ENCODE measurements at places on chromosomes 2 and 18.

- no peak for DNase-seq
Measured at GRCh38 chr2:219368690-219369191, 19.0 kb downstream of the DNPEP start.

GRCh38 chr2:222878877-222879603 is 18.2 kb downstream of the ACSL3 start:
- DNase-seq, result no peak

- no peak for DNase-seq
Measured at GRCh38 chr18:71327441-71327840, 1038.6 kb downstream of the SOCS6 start.

DNA sequence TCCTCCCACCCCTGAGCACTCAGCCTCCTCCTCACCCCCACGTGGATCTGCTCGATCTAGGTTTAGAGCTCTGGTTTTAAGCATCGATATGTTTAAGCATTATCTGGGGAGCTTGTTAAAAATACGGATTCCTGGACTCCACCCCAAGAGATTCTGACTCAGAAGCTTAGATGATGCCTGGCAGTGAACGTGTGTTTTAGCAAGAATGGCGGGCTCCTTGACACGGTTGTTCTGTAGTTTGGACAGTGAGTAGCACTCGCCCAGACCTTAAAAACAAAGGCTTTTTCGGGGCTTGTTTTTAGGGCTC is 47.3 kb downstream of the LDLRAD4 start:
- DNase-seq, result no peak

GRCh38 chr18:28078849-28079248 is 98.1 kb downstream of the CDH2 start:
- no peak for DNase-seq

GRCh38 chr2:86441882-86442641 is 891 bp downstream of the KDM3A start:
- DNase-seq, result peak; percentile 37

DNA sequence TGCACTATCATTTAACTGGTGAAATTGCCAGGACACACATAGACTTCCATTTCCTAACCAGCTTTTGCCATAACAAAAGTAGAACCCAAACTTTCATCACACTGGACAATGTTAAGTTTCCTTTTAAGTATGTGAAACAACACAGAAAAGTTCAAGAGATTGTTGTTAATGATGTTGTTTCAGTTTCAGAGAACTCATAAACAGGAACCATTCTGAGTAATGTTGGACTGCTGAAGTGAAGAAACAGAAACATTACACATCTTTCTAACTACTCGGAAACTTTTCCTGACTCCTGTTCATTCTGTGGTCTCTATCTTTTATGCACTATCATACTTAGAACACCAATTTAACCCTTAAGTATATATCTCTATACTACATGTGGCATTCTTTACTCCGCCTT is 179.2 kb downstream of the RIT2 start:
- no peak for DNase-seq

DNA sequence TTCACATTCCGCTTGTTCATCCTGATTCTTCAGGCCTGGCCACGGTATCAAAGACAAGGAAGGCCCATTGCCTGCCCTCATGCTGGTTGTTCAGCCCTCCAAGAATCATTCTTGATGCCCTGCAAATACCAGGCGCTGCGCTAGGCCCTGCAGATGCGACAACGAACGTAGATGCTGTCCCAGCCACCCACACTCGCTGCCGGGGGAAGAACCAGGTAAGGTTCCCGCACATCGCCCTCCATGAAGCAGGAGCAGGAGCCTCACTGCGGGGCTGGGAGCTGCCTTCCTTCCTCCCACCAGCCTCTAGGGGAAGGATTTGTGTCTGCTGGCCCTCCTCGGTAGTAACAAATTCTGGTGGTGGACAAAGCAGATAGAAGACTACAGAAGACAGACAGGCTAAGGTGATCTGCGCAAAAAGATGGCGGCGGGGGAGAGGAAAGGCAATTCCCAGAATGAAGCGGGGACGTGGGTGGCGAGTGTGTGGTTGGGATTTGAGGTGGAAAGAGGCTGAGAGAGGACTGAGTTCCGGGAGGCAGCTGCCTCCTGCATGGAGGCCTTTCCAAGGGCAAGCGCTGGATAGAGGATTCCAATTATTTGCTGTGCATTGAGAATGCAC is 19.8 kb upstream of the GPR55 start:
- no peak for DNase-seq

DNA sequence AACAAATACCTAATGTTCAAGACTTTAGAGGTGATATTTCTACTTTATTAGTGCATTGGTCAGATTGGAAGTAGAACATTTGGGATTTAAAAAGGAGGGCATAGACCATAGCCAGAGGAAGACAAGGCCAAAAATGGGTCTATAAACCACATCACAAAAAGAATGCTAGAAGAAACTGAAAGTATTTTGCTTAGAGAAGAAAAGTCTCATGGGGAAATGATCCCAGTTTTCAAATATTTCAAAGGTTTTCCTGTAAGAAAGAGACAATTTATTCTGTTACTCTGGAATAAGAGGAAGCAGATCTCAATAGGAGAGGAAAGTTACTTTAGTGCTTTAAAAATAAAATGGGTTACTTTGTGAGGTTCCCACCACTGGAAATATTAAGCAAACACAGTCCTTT is 341.4 kb downstream of the TNS1 start:
- DNase-seq, result no peak

DNA sequence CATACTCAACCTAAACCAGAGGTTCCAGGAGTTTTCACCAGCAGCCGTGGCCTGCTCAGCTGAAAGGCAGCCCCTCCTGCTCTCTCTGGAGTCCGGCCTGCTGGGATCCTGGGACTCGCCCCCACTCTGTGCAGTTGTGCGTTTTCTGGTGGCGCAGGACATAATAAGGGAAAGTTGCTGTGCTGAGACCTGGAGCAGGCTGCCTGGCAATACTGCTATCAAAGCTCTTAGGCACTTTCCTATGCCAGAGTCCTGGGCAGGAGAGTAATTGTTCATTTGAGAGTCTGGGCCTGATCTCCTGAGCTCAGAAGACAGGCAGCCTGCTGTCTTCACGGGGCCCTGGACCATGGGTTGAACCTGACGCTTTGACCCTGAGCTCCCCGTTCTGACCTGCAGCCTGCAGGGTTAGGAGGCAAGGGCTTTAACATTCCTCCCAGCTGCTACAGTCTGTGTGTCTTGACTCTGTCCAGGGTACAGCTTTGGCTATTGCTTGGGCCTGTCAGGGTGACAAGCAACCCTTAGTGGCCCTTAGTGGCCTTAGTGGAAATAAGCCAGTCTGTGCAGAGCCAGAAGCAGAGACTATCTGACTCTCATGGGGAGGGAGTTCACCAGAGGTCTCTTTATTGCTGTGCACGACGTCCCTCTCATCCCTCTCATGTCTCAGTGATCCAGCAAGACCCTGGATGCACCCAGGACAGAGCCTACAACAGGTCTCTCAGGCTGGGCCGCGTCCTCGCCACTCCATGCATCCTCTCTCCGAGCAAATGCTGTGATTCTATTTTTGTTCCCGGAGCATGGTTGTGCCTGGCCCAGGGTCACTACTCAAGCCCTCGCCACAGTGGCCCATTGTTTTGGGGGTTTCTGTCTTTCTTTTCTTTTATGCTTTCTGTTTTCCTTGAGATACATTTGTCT is 60.6 kb downstream of the ACKR3 start:
- DNase-seq, result no peak

GRCh38 chr2:159963700-159964099 is 98.7 kb downstream of the PLA2R1 start:
- no peak for DNase-seq

DNA sequence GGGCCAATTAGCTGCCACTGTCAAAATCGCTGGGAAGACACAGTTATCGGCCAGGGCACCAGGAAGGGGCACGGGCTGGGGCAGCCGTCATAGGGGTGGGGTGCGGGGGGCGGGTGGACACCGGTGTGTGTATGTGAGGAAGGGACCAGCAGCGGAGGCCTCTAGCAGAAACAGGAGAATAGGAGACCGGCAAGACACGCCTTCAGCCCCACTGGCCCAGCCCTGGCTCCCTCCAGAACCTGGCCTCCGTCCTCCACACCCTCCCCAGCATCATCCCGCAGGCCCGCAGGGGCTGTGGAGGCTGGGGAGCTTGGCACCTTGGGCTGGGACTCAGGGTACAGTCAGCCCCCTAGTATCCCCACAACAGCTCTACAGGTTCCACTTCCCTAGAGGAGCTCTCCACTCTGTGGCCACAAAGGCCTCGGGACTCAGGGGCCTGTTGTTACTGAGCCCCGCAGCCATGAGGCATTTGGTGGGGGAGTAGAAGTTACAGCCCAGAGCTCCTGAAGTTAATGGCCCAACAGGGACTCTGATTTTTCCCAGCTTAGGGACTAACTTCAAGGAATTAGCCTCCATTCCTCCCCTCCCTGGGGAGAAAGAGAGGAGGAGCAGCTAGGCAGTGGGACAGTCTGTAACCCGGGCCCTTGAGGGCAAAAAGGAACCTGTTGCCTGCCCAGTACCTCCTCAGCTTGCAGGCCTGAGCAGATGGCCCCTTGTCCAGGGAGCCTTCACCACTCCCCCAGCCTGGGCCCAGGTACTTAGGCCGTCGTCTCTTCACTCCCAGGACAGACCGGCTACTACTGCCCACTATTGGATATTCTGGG is 19.9 kb downstream of the SH2D6 start:
- DNase-seq, result no peak

DNA sequence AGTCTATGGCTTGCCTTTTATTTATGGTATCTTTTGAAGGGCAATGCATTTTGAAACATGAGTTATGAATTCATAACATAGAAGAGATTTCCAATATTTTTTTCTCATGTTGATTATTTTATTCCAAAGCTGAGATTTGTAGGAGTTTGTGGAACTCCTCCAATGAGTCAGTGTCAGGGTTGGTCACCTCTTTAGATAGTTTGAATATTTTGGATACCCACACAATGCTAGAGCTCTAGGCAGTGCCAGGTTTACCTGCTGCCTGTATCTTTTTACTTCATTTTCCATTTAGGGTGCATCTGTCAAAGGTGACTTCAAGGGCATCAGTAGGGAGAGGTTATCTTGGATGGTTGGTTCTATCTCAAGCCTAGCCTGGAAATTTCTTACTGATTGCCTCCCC is 152.7 kb downstream of the CERS6 start:
- DNase-seq, result no peak

- no peak for DNase-seq
Measured at GRCh38 chr18:33432857-33433256, 7.7 kb downstream of the CCDC178 start.

- DNase-seq, result no peak
Measured at GRCh38 chr2:15682354-15682753, 90.7 kb downstream of the DDX1 start.

GRCh38 chr2:28164280-28164801 is 228.3 kb upstream of the FOSL2 start:
- DNase-seq, result no peak

GRCh38 chr2:43748333-43748732 is 25.5 kb upstream of the DYNC2LI1 start:
- DNase-seq, result no peak

DNA sequence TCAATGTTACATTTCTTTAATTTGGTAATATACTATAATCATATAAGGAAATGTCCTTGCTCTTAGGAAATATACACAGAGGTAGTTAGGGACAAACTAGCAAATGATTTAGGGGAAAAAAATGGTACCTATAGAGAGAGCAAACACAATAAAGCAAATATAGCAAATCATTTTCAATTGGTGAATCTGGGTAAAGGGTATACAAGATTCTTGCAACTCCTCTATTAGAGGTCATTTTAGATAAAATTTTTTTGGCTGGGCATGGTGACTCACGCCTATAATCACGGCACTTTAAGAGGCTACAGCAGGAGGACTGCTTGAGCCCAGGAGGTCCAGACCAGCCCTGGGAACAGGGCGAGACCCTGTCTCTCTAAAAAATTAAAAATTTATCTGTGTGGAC is 44.4 kb downstream of the STRN start:
- DNase-seq, result no peak

- DNase-seq, result no peak
Measured at GRCh38 chr2:168649105-168649504, 153.3 kb upstream of the NOSTRIN start.

DNA sequence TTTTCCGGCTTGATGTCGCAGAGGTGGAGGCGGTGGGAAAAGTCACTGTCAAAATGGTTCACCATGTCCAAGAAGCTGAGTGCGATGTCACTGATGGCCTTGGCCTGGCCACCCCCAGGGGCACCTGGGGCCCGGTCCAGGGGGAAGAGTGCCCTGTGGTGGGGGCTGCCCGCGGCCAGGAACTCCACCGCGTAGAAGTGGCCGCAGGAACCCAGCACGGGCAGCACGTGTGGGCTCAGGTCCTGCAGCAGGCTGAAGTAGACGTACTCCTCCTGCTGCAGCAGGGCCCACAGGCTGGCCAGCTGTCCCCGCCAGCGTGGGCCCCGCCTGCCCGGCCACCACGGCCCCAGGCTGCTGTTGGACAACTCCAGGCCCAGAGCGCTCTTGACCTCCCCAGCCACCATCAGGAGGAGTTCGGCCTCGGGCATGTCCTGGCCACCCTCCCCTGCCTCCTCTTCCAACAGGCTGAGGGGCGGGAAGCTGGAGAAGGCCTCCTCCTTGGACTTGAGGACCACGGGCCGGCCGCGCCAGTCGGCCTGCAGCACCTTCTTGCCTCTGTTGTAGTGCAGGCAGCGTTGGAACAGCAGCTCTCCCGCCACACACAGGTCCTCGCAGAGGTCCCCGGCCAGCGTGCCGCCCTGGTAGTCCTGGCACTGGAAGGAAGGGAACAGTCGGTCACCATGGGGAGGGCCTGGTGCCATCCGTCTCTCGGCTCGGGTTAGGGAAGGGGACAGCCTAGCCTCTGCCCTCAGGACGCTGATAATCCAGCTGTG is 10.3 kb downstream of the DIPK1C start:
- DNase-seq, result no peak

DNA sequence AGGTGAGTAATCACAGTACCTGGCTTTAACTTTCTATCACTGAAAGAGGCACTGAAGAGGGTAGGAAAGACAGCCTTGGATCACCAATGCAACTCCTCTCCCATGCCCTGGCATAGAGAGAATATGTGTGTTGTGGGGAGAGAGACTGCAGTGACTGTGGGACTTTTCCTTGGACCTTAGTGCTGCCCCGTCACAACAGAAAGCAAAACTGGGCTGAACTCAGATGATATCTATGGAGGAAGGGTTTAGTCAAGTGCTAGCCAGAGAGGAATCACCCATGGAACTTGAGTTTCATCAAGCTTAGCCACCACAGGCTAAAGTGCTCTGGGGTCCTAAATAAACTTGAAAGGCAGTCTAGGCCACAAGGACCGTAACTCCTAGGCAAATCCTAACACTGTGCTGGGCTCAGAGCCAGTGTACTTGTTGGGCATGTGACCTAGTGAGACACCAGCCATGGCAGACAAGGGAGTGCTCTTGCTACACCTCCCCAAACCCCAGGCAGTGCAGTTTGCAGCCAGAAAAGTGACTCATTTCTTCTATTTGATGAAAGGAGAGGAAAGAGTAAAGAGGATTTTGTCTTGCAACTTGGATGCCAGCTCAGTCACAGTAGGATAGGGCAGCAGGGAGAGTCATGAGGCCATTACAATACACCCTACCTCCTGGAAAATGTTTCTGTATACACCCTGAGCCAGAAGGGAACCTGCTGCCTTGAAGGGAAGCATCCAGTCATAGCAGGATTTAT is 105.8 kb upstream of the SPOPL start:
- DNase-seq, result no peak
